HS-27A (cell line): ENCODE measurements at places on chromosomes 12 and 14.

DNA sequence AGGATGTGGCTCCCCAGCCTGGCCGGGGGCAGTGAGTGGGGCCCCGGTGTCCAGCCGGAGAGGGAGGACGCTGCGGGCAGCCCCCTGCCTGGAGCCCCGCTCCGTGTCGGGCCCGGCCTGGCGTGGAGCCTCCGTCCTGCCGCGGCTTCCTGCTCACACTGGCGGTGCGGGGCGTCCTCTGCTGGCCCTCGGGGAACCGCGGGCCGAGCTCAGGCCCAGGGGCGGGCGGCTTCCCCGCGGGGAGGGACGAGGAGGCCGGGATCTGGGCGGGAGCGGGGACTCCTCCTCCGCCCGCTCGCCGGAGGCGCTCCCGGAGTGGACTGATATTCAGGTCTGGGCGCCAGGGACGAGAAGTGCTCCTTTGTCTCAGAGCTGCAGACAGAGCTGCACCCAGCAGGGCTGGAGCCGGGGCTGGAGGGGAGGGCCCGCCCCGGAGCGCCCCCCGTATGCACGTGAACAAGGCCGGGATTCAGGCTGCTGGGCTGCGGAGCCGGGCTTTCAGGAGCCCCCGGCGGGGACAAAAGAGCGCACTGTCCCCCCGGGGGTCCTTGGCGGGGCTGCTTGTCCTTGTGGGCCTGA is 2.2 kb downstream of the MMP17 start:
- DNase-seq: no peak

- no peak for DNase-seq
Measured at GRCh38 chr14:29821661-29822429, 105.8 kb downstream of the PRKD1 start.

- no peak for DNase-seq
Measured at GRCh38 chr12:90246688-90247087, 538.0 kb upstream of the ATP2B1 start.

- no peak for DNase-seq
Measured at GRCh38 chr12:1993871-1994371, 10.3 kb downstream of the DCP1B start.

DNA sequence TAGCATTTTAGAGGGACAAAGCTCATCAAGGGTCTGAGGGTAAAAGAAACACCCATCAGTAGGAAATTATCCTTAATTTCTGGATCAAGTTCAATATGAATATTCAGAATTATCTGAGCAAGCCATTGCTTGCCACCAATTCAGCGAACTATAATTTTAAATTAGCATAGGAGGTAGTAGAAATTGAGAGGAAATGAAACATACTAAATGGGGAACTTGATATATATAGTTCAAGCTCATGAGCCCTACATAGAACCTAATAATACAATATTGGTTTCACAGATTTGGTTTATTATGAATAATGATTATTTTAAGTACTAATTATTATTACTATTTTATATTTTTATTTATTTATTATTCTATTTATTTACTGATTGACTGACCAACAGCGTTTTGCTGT is 42.1 kb upstream of the GXYLT1 start:
- no peak for DNase-seq

DNA sequence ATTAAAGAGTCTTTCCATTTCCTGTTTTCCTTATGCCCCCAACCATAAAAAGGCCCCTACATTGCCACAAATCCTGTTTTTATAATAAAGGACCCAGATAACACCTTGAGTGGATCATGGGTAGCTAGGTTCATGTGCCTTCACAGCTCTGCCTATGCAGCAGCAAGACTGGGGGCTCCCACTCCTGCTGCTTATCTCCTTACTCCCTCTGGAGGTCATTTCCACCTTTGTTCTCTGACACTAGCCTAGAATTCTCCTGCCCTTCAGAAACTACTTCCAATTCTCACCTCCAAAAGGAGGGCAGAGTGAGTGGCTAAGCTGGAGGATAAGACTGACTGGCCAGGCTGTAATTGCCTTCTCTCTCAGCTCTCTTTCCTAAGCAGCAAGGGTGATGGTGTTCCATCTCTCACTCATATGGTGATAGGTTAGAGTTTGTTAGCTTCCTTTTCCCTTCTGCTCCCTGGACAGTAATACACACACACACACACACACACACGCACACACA is 20.0 kb upstream of the STAC3 start:
- DNase-seq: no peak

DNA sequence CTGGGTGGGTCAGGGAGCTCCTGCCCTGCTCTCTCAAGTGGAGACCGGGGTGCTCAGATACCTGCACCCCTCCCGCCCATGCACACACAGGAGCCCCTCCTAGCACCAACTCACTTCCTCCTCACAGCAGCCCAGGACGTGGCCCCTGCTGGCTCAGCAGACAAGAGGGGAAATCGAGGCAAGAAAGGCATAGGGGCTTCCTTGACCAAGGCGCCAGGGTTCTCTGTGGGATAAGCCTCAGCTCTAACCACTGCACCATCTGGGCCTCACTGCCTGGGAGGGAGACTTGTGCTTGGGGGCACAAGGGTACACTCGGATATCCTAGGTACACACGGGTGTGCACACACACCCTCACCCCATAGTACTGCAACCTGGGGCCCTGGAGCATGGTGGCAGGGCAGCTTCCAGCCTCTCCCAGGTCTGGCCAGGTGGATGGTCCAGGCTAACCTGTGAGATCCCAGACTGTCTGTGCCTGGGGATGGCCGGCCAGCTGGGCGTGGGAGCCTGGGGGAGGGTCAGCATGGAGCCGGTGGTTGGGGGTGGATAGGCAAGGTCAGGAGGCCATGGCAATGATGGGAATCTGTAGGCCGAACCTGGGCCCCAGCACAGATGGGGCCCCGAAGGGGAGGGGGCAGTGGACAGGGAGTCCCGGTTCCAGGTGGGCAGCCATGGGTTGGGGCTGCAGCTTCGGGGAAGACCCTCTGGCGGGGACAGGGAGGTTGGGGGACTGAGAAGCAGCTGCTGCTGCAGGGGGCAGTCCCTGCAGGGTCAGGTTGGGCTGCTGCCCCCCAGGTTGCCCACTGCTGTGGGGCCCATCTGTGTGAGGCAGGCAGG is 312.4 kb downstream of the TMEM121 start:
- no peak for DNase-seq

DNA sequence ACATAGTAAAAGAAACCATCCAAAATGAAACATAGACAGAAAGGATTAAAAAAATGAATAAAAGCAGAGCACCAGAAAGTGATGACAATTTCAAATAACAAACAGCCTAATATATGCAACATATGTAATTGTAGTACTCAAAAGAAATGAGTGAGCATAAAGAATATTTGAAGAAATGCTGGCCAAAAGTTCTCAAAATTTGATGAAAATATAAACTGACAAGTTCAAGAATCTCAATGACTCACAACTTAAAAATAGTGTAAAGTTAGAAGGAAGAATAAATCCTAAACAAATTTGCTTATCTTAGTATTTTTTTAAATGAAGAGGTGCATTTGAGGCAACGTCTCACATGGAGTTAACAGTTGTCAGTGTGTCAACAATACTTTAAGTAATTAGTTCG is 498.9 kb downstream of the SLC6A15 start:
- DNase-seq: no peak

DNA sequence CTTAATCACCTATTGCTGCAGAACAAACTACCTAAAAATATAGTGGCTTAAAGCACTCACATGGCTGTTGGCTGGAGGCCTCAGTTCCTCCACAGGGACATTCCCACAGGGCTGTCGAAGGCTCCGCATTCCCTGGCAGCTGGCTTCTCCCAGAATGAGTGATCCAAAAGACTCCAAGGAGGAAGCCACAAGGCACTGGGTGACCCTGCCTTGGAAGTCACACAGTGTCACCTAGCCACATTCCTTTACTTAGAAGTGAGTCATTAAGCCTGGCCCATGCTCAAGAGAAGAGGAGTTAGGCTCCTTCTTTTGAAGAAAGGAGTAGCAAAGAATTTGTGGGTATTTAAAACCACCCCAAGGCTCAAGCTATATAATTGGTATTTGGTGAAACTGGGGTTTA is 63.9 kb upstream of the MAP1LC3B2 start:
- DNase-seq: no peak

GRCh38 chr12:94831081-94831751 is 172.3 kb downstream of the NDUFA12 start:
- DNase-seq: no peak

GRCh38 chr12:121789800-121790728 is 3.4 kb downstream of the RHOF start:
- DNase-seq: no peak

DNA sequence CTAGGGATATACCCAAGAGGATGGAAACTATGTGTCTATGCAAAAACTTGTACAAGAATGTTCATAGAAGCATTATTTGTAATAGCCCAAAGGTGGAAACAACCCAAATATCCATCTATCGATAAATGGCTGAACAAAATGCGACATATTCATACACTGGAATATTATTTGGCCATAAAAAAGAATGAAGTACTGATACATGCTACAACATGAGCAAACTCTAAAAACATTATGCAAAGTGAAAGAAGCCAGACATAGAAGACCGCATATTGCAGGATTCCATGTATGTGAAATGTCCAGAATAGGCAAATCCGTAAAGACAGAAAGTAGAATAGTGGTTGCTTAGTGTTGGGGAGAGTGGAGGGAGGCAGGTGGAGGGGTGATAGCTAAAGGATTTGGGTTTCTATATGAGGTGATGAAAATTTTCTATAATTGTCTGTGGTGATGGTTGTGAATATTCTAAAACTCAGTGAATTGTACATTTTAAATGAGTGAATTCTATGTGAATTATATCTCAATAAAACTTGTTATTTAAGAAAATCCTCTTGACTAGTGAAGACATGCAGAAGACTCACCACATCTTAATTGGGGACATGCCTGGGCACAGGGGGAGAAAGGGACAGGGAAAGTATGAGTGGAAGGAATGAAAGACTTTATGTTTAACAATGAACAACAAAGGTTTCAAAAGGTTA is 29.8 kb upstream of the SELPLG start:
- DNase-seq: no peak

GRCh38 chr12:69688471-69689427 is 10.4 kb downstream of the BEST3 start:
- peak; percentile 88 for DNase-seq

GRCh38 chr12:96238336-96239047 is 44.3 kb downstream of the ELK3 start:
- no peak for DNase-seq

- DNase-seq: no peak
Measured at GRCh38 chr14:70845601-70846000, 36.3 kb upstream of the MAP3K9 start.

- no peak for DNase-seq
Measured at GRCh38 chr14:29858299-29858698, 69.3 kb downstream of the PRKD1 start.

- no peak for DNase-seq
Measured at GRCh38 chr12:4307593-4308333, 13.2 kb upstream of the TIGAR start.

- no peak for DNase-seq
Measured at GRCh38 chr12:95608252-95609033, 57.2 kb upstream of the USP44 start.

DNA sequence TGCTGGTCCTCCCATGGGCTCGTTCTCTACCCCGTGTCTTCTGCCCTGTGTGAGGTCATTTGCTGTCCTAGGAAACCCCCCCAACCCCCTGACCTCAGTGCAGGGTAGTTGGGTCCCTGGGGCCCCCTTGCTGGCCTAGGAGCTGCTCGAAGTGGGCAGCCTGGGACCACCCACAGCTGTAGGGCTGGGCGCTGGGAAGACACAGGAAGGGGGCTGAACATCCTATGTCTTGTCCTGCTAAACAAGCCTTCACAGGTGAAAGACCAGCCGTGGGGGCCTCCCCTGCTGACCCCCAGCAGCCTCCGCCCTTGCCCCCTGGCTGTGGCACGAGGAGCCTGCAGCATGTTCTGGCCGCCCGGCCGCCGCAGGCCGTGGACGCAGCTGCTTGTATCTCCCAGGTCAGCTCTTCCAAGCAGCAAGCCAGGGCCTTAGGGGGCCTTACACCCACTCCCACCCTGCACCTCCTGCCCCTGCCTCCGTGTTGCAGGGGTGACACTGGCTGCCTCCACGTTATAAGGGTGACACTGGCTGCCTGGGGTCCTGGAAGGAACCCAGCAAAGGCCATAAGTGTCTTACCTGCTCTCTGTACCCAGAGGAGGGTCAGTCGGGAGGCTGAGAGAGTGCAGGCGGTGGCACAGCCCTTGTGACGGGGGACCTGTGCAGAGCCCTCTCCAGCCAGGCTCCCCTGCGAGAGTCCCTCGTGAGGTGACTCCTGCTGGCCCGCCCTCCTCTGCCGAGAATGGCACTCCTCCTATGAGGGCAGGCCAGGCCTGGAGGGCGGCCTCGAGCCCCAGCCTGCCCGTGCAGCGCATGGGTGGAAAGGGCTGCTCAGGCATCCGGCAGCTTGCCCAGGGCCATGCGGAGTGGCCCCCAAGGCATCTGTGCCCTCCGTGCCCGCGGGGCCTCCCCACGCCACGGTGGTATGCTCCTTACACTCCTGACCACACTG is 11.5 kb upstream of the TEX22 start:
- no peak for DNase-seq

GRCh38 chr12:8127138-8127537 is 3.7 kb downstream of the CLEC4A start:
- DNase-seq: no peak

DNA sequence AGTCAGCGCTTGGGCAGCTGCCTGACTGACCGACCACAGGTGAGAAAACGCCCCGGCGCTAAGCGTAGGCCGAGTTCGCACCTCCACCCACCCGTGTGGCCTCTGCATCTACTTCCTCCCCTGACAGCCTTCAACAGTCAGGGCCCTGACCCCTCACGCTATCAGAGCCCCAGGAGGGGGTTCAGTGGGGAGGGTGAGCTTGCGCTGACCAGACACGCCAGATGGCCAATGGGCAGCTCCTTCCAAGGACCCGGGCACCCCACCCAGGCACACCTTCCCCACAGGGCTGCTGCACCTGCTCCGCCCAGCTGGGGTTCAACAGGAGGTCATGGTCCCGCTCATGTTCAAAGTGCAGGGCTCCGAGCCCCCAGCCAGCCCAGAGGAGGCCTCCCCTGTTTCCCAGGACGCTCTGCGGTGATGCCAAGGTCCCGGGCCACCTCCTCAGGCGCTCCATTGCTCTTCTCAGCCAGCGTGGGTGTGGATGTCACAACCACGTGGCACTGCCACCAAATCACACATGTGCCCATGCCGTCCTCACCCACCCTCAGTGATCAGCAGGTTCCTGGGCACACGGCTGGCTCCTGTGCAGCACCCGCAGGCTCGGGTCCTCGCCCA is 48.7 kb upstream of the BCL11B start:
- DNase-seq: no peak

DNA sequence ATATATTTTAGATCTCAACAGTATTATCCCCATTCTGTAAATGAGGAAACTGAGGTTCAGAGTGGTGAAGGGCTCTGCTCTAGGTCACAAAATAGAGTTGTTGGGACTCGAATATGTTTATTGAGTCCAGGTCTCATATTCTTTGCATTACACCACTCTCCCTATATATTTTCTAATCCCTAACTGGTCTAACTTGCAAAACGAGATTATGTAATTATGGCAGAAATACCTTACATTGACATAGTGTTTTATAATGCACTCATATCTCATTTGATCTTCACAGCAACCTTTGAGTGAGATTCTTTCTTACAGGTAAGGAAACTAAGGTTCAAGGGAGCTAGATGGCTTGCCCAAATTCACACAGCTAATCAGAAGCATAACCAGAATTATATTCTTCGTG is 106.9 kb upstream of the LRIG3 start:
- DNase-seq: no peak

- DNase-seq: no peak
Measured at GRCh38 chr12:122387887-122388286, 34.6 kb downstream of the CLIP1 start.
